ENCODE measurements at places on chromosomes 3 and 15.

GRCh38 chr15:74664028-74664616 lies 31.7 kb downstream of the EDC3 start:
- DNase-seq = no peak

- no peak for DNase-seq
These were observed 108.5 kb downstream of the SAMMSON start for GRCh38 chr3:70108072-70108471.

- no peak for DNase-seq
These were observed 518 bp downstream of the OXSR1 start for GRCh38 chr3:38165722-38166387.

- DNase-seq = no peak
These were observed 52.5 kb downstream of the EOMES start for GRCh38 chr3:27669591-27669990.

GRCh38 chr15:38702178-38702912 lies 137.7 kb upstream of the RASGRP1 start:
- DNase-seq = no peak

- no peak for DNase-seq
These were observed 101.8 kb upstream of the RBMS3 start for GRCh38 chr3:29178809-29179793.

GRCh38 chr15:92020804-92021203 lies 167.3 kb downstream of the SLCO3A1 start:
- DNase-seq = no peak

DNA sequence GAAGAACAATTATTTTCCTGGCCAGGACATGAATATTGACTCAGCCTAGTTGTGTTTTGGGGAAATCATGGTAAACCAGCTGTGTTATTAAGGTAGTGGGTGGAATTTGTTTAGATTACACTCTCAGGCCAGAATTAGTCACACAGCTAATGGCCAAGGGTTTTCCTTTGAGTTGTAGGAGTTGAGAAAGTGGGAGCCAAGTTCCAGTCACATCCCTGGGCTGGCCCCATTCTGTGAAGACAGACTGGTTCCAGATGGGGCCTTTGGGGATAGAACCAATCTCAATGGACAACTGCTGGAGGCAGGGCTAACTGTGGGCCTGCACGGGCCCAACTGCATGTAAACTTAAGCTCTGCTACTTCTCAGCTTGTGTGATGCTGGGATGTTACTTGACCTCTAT lies 1.4 kb upstream of the RASL12 start:
- DNase-seq = no peak

DNA sequence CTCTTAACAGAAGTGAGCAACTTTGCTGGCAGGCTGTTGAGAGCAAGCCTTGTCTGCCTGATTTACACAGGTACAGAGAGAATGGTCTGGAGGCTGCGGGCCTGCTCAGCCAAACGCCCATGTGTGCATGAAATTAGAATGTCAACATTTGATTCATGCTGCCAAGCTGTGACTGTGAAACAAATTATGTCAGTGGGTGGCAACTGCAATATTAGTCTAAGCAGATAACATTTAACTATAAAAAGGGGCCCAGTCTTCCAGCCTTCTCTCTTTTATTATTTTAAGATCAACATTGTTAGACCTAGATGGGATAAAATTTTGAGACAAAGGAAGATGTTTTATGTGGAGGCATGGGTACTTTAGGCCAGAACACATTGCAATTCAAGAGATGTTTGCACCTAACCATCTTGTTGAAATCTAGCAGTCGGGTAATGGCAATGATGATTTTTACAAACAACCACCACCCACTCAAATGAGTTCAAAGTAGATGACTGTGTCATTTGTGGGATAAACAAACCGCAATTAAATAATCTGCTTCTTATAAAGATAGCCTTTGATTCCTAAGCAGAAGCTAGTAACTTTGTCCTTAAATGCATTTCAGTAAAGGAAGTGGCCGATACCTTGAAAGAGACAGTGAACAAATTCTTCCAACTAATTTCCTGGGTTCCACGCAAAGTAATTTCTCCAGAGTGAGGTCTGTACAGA lies 70.2 kb downstream of the FOXB1 start:
- no peak for DNase-seq

GRCh38 chr3:46116996-46117395 lies 89.7 kb upstream of the XCR1 start:
- no peak for DNase-seq

GRCh38 chr3:30775040-30775439 lies 119.4 kb downstream of the GADL1 start:
- no peak for DNase-seq

DNA sequence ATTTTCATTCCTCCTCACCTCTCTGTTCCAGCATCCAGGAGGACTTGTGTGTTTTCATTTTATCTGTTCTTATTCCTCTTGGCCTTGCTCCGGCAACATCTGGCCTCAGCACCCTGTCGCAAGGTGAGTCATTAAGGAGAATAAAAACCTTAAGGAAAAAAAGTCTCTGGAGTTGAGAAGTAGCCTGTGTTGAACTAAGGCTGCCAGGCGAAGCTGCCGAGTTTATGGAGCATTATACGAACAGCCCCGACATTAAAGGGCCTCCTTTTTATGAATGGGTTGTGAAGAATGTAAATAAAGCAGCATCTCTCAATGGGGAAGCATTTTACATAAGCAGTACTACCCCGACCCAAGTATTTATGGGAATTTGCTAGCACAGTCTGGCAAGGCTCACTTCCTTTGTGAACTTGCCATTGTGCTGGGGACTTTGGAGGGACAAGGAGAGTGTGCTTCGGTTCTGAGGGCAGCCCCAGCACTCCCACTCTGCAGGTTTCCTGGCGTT lies 4.7 kb downstream of the BAHD1 start:
- DNase-seq = no peak

- DNase-seq = no peak
These were observed 192.6 kb upstream of the PROK2 start for GRCh38 chr3:71977525-71977924.

GRCh38 chr15:74768771-74769342 lies 13.0 kb upstream of the CSK start:
- DNase-seq = peak; percentile 61

DNA sequence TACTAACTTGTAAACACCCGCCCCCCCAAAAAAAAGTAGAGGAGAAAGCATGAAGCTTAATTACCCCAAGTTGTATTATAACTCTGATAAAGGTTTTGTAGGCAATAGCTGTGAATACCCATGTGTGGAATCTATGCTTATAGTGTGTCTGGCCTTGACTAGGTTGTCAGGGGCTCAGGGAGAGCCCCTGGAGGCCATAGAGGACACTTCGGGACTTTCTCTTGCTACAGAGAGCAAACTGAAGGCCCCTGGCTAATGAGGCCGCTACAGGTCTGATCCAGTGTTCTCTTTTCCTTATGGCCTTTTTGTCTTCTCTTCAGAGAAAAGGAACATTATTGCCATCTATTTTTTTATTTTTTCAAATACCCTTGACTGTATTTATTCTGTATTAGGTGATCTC lies 19.1 kb upstream of the SCAANT1 start:
- no peak for DNase-seq

DNA sequence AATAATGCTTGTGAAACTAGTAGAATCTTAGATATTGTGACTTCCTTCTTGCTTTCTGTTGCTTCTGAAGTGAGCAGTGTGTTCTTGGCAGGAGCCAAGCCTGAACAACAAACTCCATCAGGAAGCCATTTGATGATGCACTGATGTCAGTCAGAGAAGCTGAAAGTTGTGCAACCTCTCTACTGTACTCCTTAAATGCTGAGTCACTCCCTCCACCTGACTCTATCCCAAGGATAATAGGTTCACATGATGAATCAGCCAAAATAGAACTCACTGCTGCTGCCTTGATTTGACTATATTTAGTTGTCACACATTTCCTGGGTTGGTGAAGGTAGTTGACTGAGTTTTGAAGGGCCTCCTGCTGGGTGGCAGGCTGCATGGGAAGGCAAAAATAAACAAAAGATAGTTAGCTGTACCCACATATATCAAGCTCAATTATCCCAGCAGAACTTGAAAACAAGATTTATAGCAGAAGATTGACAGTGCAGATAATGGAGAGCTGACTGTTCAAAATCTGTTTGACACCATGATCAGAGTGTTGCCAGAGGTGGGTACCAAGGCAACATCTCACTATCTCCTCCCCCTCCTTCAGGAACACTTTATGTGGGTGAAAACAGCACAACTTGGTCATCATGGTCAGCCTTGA lies 328.4 kb upstream of the DPH6 start:
- DNase-seq = no peak
